ENCODE measurements at places on chromosomes 12 and 14.

DNA sequence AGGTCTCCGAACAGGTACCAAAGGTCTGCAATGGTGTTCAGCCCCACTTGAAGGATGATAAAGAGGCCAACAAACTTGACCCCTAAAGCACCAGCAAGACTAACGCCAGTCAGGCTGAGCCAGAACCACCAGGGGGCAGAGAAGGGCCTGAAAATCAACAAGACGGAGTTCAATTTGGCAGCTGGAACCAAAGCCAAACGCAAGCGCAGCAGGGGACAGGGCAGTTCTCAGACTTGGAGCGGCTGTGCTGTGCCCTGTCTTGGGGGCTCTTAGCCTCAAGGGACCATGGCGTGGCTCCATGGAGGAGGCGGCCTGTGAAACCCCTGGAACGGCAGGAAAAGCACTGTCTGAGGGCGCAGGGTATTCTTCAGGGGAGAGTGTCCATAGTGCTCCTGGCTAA lies 19.6 kb downstream of the POMT2 start:
- DNase-seq: peak; percentile 79

GRCh38 chr12:15963271-15963670 lies 52.1 kb downstream of the DERA start:
- DNase-seq: no peak

DNA sequence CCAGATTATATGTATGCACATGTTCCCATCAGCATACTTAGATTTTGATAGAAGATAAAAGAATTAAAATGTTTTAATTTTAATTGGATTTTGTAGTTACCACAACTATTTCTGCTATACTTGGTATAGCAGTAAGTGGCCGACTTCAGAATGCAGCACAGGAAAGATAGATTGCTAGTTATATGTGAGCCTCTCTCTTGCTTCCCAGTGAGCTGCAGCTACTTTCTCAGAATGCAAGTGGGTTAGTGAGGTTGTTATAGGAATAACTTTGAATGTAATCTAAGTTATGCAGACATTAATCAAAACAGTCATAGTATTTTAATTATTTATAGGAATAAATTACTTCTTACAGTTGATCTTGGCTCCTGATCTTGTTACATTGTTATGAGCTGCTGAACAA lies 240.6 kb downstream of the RAD51B start:
- no peak for DNase-seq

DNA sequence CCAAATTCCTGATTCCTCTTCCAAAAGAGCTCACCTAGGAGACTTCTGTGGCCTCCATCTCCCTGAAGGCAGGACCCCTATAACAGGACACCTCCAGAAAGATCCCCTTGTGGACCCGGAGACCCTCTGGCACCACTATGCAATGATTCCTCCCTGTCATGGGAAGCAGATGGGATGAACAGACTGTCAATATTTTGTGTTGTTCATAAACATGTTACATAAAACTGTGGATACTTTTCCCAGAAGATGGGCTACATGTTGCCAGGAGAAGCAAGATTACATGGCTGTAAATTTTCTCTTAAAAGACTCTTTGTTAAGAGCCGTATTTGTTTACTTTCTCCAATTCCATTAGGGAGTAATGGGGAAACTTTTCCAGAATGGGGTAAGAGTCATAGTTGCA lies 52.1 kb downstream of the TUNAR start:
- no peak for DNase-seq

DNA sequence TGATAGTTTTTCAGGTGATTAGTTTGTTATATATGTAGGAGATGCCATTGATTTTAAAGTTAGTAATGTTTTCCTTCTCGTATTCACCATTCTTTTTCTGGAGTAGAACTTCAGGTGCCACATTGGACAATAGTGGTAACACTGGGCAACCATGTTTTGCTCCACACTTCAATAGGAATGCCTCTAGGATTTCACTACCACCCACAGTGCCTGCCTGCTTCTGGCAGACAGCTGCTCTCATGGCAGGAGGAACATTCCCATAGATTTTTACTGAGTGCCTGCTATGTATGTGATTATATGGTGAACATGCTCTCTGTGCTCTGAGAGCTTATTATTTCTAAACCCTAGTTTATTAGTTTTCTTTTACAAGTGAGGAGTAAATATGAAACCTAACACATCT lies 53.7 kb downstream of the GCH1 start:
- no peak for DNase-seq

- peak; percentile 87 for DNase-seq
Measured at GRCh38 chr14:21476523-21476924, 235 bp downstream of the RAB2B start.

DNA sequence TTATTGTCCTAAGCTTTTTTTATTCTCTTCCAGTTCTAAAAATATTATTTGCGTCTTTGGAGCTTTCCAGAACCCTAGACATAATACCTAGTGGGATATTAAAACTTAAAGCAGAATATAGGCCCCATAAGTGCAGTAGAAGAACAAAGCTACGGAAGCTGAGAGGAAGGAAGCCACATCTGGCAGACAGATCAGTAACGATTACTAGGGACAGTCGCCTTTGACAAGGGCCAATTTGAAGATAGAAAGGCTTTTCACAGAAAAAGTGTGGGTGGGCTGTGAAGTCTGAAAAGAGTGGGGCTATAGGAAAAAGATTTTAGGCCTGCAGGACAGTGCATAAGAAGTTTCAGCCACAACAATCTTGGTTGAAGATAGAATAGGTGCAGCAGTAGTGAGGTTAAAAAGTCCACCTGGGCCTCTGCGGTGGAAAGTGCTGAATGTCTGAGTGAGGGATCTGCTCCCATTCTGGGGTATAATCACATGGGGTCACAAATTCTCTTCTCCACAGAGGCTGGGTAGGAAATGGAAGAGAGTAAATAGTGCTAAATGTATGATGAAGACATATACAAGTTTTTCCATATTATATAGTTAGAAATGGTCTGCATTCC lies 114.5 kb downstream of the CMAS start:
- DNase-seq: no peak

GRCh38 chr12:10363914-10364814 lies 25.7 kb downstream of the KLRK1 start:
- DNase-seq: peak; percentile 54

DNA sequence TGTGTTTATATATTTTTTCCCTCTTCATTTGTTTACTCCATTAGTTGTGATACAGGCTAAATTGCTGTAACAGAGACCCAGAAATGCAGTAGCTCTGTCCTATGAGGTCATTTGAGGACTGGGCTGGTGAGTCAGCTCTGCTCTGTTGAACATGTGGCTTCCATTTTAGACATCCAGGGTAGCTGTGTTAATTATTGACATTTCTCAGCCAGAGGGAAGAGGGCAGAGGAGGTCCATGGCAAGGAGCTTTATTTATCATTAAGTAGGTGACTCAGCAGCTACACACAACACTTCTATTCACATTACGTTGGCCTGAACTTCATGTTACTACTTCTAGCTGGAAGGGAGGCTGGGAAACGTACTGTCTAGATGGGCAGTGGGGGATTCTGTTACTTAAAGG lies 85.4 kb downstream of the PTCSC3 start:
- no peak for DNase-seq

DNA sequence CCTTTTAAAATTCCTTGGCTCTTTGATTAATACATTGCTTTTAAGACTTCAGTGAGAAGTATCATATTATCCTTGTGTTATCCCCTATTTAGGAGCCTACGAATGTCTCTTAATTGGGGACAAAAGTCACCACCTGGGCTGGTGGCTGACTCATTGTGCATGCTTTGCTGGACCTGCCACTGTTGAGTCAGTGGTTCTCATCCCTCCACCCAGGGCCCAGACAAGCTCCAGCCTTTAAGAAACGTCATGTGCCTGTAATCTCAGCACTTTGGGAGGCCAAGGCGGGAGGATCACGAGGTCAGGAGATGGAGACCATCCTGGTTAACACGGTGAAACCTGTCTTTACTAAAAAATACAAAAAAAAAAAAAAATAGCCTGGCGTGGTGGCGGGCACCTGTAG lies 57.9 kb downstream of the OTX2 start:
- DNase-seq: no peak

DNA sequence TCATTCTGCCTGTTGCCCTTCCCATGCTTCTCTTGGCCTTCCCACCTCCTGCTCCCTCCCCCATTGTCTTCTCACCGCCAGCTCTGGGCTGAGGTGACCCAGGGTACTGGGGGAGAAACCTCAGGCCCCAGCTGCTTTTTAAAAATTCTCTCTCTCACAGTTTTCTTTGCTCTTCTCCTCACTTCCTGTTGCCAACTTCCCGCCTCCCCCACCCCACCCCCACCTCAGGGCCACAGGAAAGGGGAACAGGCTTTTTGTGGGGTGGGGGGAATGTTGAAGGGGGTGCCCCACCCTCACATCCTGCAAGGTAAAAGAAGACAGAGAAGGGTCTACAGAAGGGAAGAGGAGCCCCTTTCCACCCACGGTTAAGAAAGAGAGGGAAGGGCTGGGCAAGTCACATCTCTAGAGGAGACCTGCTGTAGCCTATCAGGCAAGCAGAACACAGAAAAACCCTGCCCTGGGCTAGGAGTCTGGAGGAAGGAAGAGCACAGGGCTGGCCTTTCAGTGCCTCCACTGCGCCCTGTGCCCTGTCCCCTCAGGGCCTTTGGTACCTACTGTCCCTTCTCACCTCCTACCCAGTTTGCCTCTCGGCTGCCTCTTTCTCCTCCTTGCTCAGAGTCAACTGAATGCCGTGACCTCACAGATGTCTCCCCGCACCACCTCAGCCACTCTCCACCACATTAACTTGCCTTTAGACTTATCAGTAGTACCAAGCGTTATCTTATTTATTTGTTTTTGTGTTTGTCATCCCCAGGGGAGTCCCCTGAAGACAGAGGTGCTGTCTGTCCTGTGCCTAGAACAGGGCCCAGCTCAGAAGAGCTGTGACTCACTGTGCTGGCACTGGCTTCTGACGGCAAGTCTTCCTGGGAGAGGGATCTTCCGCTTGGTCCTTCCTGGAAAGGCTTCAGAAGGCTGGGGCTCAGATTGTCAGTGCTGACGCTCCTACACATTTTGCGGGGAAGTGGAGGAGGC lies 1.7 kb downstream of the ARHGAP9 start:
- DNase-seq: no peak

DNA sequence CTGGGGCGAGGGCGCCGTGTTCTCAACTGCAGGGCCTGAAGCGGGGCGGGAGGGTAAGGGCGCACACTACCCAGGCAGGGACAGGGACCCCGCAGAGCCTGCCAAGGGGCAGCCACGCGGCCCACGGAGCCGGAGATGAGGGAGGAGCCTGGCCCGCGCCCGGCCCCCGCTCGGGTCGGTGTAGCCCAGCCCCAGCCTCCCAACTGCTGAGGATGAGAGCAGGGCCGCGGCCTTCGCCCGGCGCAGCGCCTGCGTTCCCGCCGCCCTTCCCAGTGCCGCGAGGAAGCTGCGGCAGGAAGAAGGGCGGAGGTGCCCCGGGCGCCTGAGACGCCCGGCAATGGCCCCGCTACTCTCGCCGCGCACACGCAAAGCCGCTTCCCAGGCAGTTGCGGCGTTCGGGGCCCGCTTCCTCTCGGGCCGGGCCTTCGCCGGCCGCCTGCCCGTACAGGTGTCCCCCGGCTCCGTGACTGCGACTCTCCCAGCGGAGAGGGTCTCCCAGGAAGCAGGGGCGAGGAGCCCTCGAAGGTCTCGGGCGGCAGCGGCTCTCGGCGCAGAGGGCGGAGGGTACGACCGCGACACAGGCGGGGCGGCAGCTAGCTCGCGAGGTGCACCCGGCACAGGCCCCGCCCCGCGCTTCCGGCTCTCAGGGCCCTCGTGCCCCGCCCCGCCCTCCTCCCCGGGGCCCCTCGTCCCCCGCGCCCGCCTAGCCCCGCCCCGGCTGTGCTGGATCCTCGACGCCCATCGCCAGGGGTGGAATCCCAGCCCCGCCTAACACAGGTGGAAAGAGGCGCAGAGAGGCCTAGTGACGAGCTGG lies 24.8 kb upstream of the YY1 start:
- peak; percentile 88 for DNase-seq

DNA sequence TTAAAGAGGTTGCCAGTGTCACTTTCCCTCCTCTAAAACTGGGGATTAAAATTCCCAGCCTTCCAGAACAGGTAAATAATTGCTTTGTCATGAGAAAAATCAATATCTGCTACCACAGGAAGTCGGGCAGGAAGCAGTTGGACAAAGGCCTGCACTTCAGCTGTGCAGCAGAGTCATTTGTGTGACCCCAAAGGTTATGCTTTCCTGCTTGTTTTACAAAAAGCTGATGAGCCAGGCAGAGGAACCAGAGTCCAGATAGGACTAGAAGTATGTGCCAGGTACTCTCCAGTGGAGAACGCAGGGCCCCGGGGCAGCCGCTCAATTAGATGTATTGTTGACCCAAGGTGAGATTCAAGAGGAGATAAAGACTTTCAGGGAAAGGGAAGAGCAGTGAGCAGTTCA lies 117.1 kb upstream of the FRMD6 start:
- peak; percentile 34 for DNase-seq

GRCh38 chr14:67623114-67623513 lies 3.4 kb downstream of the ARG2 start:
- DNase-seq: no peak

DNA sequence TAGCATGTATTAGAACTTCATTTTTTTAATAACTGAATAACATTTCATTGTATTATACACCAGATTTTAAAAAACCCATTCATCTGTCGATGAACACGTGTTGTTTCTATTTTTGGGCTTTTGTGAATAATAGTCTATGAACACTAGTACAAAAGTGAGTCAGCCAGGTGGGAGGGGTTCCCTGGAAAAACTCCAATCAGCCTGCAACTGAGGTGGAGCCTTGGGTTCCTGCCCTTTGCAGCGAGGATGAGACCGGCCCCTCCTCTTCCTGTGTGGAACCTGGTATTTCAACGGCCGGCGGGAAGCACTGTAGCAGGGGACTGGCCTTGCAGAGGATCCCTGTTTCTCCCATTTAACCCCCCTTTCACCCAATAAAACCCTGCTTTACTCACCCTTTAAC lies 56.1 kb downstream of the LMNTD1 start:
- no peak for DNase-seq

DNA sequence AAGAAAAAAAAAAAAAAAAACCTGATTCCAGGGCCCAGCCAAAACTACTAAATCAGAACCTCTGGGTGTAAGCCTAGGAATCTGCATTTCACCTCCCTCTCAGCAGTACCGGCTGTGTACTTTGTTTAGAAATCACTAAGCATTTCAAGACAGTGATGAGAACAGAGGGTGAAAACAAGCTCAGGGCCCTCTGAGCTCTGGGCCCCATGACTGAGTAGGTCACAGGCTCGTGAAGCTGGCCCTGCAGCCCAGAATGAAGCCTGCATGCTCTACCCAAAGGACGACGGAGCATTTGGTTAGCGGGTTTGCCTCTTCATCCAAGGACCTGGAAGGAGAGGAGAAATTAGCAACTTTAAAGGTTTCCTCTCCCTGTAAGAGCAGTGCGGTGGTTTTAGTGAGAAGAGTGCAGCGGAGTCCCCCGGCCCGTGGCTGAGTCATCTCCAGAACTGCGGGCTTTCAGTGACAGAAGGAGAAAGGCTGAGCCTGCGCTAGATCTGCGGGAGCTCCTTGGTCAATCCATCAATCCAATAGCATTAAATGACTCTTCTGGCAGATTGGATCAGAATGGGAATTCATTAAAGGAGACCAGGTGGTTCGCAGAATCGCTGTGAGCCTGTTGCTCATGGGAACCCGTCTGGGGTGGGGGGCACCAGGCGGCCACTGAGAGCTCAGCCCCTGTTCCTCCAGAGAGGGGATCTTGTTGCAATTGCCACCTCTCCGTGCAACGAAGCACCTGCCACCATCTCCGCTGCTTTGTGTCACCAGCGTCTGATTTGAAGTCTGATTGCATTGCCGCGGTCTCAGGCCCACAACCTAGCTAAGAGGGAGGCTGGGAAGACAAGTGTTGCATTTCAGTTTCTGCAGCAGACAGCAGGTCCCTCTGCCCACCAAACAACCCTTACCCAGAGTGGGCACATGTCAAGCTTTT lies 7.3 kb downstream of the IL31 start:
- no peak for DNase-seq

- no peak for DNase-seq
Measured at GRCh38 chr12:6946033-6946919, 2.5 kb downstream of the C12orf57 start.

GRCh38 chr14:59081720-59082119 lies 106.7 kb upstream of the DAAM1 start:
- no peak for DNase-seq
